ENCODE measurements at places on chromosomes 2 and 18.

- no peak for DNase-seq
These were observed 81.6 kb downstream of the PMS1 start for GRCh38 chr2:189865826-189866225.

DNA sequence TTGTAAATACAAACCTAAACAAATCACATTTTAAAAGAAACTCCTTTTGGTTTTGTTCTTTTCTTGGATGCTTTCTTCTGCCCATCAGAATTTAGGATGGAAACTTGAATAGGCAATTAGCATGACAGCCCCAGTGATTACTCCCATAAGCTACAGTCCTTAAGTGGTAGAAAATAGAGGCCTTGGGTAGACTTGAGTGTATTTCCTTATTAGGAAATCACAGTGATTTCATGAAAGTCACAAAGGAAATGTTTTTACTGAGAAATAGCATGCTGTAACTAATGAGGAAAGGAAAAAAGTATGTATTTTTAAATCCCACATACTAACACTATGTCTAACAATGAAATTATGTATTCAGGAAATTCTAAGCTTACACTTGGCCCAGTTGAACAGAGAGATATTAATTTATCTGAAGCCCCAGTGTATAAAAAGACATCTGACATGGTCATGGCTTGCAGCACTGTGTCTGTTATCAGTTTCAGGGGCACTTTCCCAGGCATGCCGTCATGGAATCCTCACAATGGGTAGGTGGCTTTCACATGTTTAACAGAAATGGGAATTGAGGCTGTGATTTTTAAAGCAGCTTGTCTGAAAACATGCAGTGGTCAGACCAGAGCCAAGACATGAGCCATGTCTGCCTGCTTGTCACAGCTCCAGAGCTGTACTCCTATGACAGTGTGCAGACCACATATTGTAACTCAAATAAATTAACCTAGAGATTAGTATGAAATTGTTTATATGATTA is 79.7 kb upstream of the TRIB2 start:
- DNase-seq = peak; percentile 61

- DNase-seq = no peak
These were observed 31.5 kb downstream of the LYPD1 start for GRCh38 chr2:132638313-132639040.

GRCh38 chr18:2635586-2635985 is 19.9 kb upstream of the SMCHD1 start:
- DNase-seq = no peak

GRCh38 chr2:189066037-189066436 is 91.9 kb downstream of the COL3A1 start:
- no peak for DNase-seq

GRCh38 chr18:40962784-40963183 is 992.2 kb upstream of the PIK3C3 start:
- no peak for DNase-seq

GRCh38 chr18:676069-676468 is 18.6 kb downstream of the TYMS start:
- DNase-seq = no peak

GRCh38 chr2:98509542-98510321 is 65.1 kb downstream of the INPP4A start:
- no peak for DNase-seq

DNA sequence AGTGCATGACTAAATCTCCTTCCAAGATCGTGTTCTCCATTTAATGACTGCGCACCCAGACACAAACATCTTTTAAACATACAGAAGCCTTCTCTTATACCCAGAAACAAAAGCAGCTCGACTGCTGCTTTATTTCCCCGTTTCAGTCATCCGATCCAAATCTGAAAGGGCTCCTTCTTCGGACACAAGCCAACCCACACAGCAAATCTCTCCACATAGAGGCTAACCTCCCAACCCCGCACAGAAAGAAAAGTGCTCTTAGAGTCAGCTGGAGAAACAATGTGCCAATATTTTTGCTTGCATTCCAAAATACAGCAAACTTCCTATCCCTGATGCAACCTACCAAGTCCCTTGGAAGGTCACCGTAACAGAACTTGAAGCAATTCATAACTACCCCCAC is 29.1 kb downstream of the GAREM1 start:
- no peak for DNase-seq

DNA sequence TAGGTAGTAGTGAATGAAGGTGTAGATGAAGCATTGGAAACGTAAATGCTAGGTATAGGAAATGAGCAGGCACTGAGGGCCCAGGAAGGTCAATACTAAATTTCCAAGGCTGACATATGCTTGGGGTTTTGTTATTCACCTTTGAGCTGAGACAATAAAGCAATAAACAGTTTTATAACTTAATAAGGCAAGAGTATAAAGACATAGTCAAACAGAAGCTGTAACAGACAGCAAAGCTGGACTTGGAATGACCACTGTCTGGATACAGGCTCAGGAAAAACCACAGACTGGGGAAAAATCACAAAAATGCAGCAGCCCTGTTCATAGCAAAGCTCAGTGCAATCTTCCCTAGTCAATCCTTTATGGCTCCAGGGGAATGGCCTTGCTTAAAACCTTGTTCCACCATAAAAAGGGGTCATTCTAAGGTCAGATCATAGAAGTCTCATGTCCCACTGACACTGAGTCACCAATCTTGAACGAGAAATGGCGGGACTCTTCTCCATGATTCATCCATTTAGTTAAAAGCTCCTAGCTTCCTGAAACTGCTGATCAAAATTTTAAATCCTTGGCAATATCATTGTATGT is 493.3 kb downstream of the CMPK2 start:
- DNase-seq = peak; percentile 97

DNA sequence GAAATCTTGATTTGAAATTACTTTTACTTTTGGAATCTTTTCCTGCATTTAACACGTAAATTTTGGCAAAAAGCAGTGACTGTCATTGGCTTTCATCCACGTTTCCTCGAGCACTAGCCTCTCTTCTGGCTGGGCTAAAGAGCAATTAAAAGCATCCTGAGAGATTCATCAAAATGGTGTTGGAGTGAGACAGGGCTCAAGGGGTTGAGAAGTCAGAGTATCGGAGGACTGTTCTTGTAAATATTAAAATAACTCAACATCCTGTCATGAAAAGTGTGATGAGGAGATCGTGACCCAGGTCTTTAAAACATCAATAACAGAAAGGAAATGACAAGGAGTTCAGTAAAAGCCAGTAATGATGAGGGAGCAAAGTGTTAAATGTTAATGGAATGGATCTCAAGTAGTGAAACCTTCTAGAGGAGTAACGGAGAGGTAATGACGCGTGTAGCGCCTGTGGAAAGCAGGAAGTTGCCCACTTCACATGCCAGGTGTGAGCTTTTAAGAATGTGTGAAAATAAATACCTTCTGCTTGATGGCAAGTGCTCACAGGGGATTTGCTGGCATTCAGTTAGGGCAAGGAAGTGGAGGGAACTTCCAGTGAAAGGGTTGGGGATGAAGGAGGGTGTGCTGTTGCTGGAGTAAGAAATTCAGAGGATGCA is 754.4 kb downstream of the ADCYAP1 start:
- DNase-seq = no peak

Measured in fibroblast of skin of right quadriceps (primary cell).